ENCODE measurements at places on chromosomes 3 and 15.

- peak; percentile 66 for DNase-seq
These were observed 90.2 kb downstream of the TIGIT start for GRCh38 chr3:114383875-114384557.

GRCh38 chr3:186978712-186979111 lies 48.4 kb downstream of the ST6GAL1 start:
- no peak for DNase-seq

DNA sequence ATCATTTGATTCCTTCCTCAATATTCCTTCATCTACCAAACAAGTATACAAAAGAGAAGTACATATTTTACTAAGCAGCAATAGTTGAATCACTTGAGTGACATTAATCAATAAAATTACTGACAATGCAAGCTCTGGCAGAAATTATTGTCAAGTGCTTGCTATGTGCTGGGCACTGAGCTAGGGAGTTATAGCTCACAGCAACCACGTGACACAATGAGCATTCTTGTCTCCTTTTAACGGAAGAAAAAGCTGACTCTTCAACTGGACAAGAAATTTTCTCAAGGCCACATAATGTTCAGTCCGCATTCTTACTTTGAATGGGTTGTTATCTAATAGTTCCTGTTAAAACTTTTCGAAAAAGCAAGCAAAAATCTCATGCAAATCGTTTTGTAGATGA lies 500.1 kb downstream of the PYDC2 start:
- DNase-seq, result no peak

- no peak for DNase-seq
These were observed 1101.0 kb downstream of the ROBO2 start for GRCh38 chr3:78140866-78141265.
